ENCODE measurements at places on chromosomes 4 and X. TPM values are rescaled to one million over a fixed set of nuclear protein-coding genes. Genes with fewer than 3 reads are reported as not detected.
A peak's percentile ranks its signal among the peaks of the same experiment; 100 is the strongest.

GRCh38 chrX:63927848-63928247 lies 142.8 kb upstream of the ARHGEF9 start:
- DNase-seq: no peak

GRCh38 chr4:158970812-158971211 lies 132.1 kb upstream of the RAPGEF2 start:
- DNase-seq: no peak

Gene UBE2A
- 48.7 TPM for total RNA-seq

- DNase-seq: no peak
Measured at GRCh38 chrX:116009346-116009745, 161.2 kb upstream of the AGTR2 start.

Gene GABRG1
- total RNA-seq: not detected

GRCh38 chrX:118983513-118983912 lies 9.1 kb downstream of the LONRF3 start:
- DNase-seq: no peak

DNA sequence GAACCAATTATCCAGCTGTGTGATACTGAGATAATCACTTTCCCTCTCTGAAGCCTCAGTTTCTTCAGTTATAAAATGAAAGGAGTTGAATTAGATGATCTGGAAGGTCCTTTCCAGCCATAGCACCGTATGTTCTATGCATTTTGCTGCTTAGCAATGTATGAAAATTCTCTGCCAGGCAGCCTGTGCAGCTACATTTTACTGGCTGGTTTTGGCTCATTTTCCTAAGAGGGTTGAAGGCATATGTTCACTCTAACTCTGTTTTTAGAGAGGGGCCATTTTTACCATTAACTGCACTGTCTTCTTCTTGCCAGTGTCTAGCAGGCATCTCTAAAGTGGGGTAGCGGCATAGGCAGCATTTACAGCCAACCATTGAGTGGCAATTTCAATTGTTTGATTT lies 26.1 kb downstream of the TRPC5 start:
- no peak for DNase-seq

DNA sequence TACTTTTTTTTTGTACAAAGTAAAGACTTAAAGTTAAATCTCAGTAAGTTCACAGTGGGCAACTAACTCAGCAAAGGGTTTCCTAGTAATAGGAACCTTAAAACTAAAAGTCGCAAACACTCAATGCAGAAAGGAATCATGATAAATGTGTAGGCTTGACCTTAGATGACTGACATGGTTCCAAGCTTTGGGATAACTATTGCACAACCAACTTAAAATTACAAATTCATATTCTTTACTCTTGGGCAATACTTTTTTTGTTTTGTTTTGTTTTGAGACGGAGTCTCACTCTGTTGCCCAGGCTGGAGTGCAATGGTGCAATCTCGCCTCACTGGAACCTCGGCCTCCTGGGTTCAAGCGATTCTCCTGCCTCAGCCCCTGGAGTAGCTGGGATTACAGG lies 8.2 kb downstream of the ELOVL6 start:
- no peak for DNase-seq

Gene SULT1E1
- total RNA-seq: 1.4 TPM

DNA sequence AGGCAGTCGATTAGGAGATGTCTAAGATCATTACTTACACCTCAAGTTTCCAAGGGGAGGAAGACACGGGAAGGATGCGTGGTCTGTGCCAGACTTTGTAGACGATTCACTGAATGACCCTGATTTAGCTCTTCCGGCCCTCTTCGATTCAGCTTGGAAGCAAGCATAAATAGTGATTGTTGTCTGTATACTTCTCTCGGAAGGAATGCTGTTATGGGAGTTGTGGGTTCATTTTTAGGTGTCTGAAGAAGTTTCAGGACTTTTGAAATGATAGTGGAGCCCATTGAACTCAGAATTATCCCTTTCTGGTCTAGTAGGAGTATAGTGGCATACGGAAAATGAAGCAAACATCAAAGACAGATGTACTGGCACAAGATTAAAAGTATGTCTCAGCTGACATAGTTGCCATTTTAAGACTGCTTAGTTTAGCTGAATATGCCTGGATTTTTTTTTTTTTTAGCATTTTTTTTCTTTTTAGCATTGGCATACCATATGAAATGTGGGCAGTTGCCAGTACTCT lies 1.0 kb upstream of the ANKRD17 start:
- DNase-seq: no peak

DNA sequence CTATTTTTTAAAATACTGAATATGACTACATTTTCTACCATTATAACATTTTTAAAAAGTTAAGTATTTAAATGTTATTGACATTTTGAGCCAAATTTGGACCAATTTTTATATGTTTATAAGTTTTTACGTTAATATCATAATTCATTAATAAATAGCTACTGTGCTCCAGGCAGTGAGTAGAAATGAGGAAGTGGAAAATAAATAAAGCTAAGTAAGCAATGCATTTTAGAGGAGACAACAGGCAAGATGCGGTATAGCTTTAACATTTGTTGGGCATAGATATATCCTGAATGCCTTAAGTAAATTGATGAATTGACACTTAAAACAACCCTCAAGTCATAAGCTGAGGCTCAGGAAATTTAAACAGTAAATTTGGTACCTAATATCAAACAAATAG lies 474.8 kb downstream of the PCDH10 start:
- no peak for DNase-seq

- DNase-seq: no peak
Measured at GRCh38 chrX:33086886-33087285, 124.5 kb downstream of the DMD start.

Gene SOD3
- 198 TPM for total RNA-seq

Gene FATE1
- not detected for total RNA-seq

- DNase-seq: peak; percentile 69
Measured at GRCh38 chrX:50081282-50081889, 119.4 kb downstream of the AKAP4 start.

Measured in upper lobe of right lung (tissue), 1 donor.